Fibroblast of villous mesenchyme (primary cell): ENCODE measurements at places on chromosomes 1 and 21.

GRCh38 chr1:28031173-28031572 is 57.2 kb downstream of the EYA3 start:
- DNase-seq: no peak

GRCh38 chr1:3954170-3955169 is 54.4 kb upstream of the C1orf174 start:
- no peak for DNase-seq

DNA sequence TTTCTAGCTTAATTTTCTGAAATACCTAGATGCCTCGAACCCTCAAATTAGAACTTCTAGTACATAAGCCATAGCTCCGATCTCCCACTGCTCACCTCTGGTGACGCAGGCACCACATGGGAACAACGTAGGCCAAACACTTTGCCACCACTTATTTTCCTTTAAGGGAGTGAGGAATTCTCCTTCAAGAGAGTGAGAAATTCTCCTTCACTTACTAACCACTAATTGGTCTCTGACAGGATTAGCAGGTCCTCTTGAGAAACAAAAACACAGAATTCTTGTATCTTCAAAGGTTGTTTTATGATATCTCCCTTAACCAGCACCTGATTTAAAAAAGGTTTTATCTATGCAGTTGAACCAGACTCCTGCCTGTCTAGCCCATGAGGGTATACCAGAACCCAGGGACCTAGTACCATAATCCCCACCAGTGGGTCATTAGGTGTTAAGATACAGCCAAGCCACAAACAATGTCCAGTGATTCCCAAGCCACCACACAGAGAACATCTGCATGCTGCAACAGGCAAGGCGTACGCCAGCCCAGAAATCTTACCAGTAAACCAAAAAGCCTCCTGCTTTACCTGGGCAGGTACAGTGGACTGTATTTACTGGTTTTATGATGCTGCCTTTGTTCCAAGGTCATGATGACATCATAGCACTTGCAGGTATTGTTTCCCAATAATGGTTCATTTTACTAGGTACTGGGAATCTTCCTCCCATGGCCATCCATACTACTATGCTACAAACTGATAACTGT is 20.3 kb upstream of the CXADR start:
- no peak for DNase-seq

DNA sequence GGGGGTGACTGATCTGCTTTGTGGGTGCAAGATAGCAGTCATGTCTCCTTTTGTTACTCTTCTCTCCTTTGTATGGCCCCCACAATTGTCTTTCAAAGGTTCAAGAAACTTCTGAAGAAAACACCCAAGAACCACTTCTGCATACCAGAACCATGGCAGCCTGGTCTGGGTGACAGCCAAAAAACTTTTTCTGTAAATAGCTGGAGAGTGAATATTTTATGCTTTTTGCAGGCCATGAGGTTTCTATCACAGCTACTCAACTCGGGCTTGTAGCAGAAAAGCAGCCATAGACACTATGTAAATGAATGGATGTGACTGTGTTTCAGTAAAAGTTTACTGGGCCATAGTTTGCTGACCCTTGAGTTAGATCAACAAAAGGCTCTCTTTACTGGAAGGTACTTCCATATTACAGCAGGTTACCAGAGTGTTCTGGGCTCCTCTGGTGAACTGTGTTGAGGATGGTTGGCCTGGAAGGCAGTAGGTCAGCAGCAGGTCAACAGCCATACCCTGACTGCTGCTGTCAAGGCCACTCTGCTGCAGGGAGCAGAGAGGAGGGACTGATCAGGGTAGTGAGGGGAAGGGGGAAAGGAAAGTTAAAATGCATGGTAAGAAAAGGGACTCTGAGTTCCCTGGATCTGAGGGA is 116.4 kb downstream of the GDAP2 start:
- peak; percentile 80 for DNase-seq

DNA sequence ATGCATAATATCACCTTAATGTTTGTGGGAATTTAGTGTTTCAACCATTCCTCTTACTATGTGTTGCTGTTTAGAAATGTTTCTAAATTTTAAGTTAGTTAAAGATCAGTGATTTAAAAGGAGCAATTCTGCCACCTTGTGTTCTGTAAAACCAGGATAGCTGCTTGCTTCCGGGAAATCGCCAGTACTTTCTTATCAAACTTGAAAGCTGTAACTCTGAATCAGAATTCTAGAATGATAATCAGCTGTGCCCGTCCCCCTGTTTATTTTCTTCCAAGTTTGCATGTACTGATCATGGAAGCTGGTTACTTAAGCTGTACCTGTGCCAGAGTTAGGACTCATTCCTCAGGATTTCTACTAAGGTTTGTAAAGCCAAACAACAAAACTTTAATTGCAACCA is 656.4 kb downstream of the LTN1 start:
- peak; percentile 87 for DNase-seq

- DNase-seq: no peak
These were observed 20.8 kb downstream of the LRRC8B start for GRCh38 chr1:89545264-89546038.

DNA sequence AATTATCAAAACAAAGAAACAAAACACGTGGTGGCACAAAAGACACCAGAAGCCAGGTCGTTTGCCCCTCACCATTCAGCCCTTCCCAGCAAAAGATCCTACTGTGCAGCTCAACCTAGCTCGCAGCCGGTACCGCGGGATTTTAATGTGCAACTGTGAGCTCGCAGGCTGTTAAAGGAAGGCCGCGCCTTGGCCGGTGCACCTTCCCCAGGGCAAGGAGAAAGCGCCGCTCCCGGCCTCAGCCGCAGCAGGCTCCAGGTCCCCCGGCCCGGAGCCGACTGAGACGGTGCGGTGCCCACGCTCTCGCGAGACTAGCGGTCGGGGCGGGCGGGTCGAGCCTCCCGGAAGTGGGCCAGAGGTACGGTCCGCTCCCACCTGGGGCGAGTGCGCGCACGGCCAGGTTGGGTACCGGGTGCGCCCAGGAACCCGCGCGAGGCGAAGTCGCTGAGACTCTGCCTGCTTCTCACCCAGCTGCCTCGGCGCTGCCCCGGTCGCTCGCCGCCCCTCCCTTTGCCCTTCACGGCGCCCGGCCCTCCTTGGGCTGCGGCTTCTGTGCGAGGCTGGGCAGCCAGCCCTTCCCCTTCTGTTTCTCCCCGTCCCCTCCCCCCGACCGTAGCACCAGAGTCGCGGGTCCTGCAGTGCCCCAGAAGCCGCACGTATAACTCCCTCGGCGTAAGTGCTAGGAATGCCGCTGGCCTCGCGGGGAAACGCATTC is at the start of gene AGL:
Gene AGL (plus strand): TSS at position 618 of the 715 bp plus-strand sequence. CDS start 682 bp downstream, outside the sequence.
- peak; percentile 76 for DNase-seq

DNA sequence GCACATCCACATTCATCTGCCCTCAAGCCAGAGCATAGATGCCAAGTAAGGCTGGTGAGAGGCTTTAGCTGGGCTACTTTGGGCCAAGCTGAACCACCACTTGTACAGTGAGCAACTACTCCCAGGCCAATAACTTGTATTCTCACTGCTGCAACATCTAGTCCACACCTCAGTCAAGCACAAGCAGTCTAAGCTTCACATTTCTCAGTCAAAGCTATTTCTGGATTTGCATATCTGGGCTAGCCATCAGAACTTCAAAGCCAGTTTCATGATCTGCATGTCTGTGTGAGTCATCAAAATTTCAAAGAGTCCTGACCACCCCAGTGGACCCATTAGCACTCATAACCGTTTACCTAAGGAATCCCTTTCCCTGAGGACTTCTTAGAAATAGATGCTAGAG is 77.7 kb upstream of the DIRAS3 start:
- DNase-seq: peak; percentile 73

DNA sequence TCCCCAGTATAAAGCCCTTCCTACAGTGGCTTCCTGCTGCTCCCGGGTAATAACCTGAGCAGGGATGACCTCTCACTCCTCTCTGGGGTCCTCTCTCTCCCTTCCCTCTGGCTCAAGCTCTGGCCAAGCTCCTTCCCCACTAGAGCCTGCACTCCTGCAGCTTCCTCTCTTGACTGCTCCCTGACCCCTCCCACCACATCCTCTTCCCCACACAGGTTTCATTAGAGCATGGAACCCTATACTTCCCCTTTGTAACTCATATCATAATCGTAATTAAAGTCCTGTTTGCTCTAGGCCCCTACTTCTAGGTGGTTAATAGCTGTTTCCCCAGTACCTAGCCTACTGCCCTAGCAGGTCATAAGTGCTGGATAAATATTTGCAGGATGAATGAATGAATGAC is 146.2 kb downstream of the C1orf21 start:
- no peak for DNase-seq

DNA sequence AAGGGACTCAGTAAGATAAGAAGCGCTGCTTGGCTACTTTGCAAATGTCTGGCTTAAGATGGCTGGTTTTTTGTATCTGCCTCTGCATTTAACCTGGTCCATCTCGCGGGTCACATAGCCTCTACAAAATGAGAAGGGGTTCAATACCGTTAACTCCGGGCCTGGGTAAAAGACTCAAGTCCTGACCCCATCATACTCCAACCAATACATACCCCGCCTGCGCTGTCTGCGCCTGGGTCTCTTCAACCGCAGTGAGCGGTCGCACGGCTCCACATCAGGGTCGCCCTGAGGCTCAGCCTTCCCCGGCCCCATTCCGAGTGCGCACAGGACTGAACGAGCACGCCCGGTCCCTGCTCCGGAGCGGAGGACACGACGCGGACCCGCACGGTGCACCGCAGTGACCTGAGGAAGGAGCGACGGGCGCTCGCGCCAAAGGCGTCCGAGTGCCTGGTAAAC is 558 bp upstream of the PGD start:
- DNase-seq: peak; percentile 25

DNA sequence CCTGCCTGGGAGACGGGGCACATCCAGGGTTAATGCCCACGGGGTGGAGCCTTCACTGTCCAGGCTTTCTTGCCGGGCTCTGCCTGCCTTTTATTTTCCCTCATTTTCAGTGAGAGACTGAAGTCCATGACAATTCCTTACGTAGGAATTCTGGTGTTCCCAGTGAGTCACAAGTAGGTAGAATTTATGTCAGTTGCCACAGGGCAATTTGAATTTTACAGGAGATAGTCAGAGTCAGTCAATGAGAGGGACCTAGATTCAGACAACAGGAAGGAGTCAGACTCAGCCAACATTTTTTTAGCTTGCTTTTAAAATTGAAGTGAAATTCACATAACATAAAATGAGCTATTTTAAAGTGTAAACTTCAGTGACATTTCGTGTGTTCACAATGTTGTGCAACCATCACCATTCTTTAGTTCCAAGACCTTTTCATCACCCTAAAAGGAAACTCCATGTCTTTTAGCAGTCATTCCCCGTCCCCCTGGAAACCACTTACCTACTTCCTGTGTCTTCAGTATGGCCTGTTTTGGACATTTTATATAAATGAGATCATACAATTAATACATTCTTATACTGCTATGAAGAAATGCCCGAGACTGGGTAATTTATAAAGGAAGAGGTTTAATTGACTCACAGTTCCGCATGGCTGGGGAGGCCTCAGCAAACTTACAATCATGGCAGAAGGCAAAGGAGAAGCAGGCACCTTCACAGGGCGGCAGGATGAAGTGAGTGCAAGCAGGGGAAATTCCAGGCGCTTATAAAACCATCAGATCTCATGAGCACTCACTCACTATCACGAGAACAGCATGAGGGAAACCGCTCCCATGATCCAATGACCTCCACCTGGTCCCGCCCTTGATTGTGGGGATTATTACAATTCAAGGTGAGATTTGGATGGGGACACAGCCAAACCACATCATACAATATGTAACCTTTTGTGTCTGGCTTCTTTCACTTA is 14.6 kb downstream of the AJAP1 start:
- DNase-seq: peak; percentile 16

DNA sequence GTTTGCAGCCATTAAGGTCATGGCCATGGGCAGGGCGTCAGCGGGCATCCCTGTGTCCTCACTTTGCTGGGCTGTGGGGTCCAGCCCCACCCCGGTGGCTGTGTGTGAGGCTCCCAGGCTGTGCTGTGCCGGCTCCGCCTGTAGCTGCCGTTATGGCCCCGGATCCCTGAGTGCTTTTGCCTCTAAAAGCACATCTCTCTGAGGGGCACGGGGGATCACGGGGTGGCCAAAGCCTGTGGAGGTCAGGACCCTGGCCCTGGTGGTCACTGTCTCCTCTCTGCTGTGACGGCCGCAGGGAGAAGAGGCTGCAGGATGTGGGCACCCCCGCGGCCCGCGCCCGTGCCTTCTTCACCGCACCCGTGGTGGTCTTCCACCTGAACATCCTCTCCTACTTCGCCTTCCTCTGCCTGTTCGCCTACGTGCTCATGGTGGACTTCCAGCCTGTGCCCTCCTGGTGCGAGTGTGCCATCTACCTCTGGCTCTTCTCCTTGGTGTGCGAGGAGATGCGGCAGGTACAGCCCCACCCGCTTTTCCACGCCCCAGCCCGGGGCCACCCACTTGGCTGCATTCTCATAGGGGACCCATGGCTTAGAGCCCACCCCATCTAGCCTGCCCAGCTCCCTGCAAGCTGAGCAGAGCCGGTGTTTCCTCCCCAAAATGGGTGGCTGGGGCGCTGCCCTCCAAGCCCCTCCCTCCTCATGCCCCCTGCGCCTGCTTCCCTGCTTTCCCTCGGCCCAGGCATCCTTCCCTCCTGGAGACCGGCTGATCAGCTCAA is 48.2 kb downstream of the TRPM2 start:
- no peak for DNase-seq

DNA sequence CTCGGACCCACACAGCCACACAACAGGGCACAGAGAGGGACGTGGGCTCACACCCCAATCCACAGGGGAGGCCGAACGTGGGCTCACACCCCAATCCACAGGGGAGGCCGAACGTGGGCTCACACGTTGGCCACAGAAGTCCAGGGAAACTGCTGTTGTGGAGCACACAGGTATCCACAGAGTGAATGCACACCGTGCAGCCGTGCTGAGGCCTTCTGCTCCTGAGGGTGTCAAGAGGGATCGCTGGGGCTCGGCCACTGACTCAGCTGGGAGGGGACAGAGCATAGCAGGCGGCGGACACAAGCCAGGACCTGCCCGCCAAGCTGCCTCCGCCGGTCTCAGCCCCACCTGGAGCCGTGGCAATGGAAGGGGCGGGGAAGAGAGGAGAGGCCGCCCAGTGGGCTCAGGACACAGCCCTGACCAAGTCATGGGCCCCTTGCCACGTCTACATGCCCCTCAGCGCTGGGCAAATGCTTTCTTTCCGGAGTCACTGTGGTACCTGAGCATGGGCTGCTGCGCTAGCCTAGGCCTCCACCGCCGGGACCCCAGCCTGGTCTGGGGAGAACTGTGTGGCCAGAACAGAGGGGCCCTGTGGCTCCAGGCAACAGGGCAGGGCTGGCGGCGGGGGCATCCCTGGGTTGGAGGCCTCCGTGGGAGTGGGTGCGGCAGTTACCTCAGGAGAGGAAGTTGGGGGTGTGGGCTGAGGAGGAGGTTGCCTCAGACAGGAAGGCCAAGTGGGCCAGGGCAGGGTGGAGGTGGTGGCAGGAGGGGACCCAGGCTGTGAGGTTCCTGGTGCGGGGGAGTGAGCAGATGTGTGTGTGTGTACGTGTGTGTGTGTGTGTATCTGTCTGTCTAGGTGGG is 1.2 kb downstream of the SYTL1 start:
- DNase-seq: no peak
